ENCODE measurements at places on chromosomes 4 and X.

DNA sequence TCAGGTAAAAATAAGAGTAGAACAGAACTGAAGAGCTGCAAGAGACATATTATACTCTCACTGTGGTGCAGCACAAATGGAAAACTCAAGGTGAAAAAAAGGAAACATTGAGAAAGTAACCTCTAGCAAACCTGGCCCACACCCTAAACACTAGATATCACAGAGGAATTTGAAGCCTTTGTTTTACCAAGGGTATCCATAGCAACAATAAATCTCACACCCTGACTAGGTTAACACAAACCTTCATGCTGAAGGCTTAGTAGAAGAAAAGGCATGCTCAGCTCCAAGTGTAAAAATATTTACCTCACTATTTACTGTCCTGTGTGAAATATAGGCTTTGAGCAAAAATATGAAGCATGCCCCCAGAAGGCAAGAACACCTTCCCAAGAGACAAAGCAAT is 61.9 kb upstream of the TAB3 start:
- no peak for DNase-seq

DNA sequence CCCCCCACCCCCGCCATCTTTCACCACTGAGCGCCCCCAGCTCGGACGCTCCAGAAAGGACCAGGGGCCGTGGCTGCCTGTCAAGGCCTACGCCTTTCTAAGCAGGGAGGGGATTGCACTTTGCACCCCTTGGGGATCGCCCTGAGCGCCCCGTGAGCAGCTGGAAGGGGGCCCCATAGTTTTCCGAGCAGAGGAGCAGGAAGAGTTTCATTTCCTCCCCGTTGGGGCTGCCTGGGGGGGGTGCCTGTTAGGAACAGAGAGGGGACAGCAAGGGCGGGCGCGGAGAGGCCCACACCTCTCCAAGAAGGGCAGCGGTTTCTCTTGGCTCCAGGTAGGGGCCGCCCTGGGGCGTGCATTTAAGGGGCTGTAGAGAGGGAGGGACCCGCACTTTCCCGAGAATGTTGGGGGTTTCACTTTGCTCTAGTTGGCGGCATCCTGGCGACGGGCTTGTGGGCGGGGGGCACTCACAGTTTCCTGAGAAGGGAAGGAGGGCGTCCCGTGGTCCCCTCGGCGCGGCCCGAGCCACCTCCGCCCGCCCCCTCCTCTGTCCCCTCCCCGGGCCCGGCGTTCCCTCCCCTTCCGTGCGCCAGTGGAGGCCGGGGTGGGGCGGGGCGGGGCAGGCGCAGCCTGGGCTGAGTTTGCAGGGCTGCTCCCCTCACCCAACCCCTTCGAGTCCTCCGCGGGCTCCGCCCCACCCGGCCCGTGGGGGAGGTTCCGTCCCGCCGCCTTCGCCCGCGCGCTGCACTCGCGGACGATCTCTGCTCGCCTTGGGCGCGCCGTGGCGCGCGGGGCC is 82.3 kb upstream of the CD99 start:
- peak; percentile 71 for DNase-seq

- DNase-seq = no peak
Observed at GRCh38 chr4:41219421-41219950, 5.1 kb upstream of the APBB2 start.

- no peak for DNase-seq
Observed at GRCh38 chr4:181475781-181476507, 767.3 kb upstream of the TENM3 start.

- no peak for DNase-seq
Observed at GRCh38 chr4:105619188-105619931, 66.9 kb downstream of the ARHGEF38 start.

- DNase-seq = no peak
Observed at GRCh38 chrX:143304025-143304424, 213.2 kb downstream of the SPANXN3 start.

- DNase-seq = no peak
Observed at GRCh38 chr4:107665001-107665400, 55.0 kb downstream of the PAPSS1 start.

GRCh38 chrX:108022491-108023089 is 22.3 kb upstream of the VSIG1 start:
- no peak for DNase-seq

DNA sequence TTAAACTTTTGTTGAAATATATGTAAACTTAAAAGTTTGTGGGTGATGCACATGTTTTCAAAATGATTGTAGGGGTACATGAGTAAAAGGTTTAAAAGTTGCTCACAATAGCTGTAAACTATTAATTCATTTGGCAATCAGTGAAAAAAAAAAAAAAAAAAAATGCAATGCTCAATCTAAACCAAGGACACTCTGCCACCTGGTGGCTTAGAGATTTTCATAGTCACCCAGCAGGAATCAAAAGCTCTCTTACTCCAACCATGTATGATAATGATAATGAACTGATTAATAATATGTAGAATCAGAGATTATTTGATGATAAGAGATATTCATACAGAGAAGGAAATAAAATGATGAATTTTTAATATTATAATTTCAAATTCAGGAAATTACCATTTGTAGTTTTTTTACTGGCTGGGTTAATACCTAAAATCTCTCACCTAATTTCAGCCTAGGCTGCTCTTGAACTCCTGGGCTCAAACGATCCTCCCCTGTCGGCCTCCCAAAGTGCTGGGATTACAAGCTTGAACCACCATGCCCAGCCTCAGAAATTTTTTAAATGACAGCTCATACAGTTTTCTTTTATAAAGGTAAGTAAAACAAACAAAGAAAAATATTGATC is 46.9 kb upstream of the SLC25A4 start:
- peak; percentile 37 for DNase-seq

DNA sequence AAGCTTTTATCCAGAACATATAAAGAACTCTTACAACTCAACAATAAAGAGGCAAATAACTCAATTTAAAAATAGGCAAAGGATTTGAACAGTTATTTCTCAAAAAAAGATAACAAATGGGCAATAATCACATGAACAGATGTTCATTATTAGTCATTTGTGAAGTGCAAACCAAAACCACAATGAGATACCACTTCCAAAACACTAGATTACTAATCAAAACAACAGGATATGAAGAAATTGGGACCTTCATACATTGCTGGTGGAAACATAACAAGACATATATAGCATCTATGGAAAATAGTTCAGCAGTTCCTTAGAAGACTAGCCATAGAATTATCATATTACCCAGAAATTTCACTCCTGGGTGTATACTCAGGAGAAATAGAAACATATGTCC is 224.6 kb downstream of the FBXO8 start:
- DNase-seq = no peak

DNA sequence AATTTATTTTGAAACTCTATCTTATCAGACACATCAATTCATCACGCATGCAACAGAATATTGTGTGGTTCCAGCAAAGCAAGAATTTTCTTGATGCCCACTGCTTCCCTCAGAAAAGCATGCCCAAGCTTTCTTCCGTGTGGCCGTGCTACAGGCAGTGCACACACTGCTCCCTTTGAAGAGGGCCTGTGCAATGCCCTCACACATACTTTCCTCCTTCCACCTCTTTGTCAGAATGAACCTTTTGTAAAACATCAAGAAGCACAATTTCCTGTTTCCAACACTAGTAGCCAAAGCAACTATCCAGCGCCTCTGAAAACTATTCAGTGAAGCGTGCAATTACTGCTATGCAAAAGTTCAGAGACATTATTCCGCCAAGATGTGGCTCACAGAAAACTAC is 201.7 kb downstream of the NLGN4X start:
- no peak for DNase-seq

DNA sequence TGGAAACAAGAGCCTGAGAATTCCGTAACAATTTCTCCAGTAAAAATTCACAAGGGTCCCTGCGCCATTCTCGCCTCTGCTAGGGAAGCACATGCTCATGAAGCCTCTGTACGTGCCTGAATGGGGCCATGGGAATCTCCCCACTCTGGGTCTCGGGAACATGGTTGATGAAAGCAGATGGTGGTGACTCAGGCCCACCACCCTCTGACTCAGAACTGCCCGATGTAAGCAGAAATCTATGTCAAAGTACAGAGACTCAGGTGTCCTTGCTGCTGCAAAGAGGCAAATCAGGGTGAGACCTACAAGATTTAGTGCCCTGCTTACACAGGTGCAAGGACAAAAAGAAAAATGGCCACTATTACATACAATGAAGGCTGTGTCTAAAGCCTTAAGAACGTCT is 65.0 kb downstream of the SCD5 start:
- DNase-seq = peak; percentile 11

DNA sequence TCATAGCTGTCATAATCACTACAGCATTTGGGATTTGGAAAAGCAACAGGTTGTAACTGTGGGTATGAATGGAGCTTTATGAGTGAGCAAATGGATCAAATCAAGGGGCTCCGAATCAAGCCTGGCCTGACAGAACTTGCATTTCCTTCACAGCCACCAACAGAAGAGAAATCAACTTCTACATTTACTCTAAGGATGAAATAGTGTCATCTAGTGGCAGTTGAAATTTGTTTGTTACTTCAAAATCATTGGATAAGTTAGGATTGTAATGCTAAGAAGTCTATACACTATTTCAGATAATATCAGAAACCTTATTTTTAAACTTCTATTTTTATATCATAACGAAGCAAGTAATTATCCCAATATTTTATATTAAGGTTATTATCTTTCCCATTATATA is 10.7 kb upstream of the WDR17 start:
- DNase-seq = no peak

- no peak for DNase-seq
Observed at GRCh38 chr4:113565702-113566012, 195.9 kb downstream of the CAMK2D start.

- DNase-seq = peak; percentile 26
Observed at GRCh38 chrX:57156397-57157049, 19.3 kb upstream of the SPIN2A start.

DNA sequence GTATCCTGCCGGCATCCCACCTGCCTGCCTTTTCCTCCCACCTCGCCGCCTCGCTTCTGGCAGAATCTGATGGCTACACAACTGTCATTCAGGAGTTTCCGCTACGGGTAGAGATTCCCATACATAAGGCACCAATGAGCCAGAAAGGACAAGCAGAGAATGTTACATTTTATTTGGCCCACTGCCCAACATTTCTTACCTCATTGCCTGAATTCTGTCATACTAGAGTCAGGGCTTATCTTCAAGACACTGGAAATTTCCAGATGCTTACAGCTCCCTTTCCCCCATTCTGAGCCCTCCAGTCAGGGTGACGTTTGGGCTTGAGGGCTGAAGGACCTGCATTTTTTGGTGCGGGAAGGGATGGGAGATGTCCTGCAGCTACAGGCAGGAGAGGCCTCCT is 113.0 kb downstream of the NHS start:
- no peak for DNase-seq

GRCh38 chr4:185396724-185397385 is at the start of gene ANKRD37:
TSS of gene ANKRD37 (plus strand) at chr4:185396841. CDS start at chr4:185396924, 83 bp downstream.
- no peak for DNase-seq

- no peak for DNase-seq
Observed at GRCh38 chrX:15566244-15566643, 34.5 kb downstream of the ACE2 start.

GRCh38 chrX:136878423-136878822 is 2.1 kb downstream of the RBMX start:
- DNase-seq = no peak

DNA sequence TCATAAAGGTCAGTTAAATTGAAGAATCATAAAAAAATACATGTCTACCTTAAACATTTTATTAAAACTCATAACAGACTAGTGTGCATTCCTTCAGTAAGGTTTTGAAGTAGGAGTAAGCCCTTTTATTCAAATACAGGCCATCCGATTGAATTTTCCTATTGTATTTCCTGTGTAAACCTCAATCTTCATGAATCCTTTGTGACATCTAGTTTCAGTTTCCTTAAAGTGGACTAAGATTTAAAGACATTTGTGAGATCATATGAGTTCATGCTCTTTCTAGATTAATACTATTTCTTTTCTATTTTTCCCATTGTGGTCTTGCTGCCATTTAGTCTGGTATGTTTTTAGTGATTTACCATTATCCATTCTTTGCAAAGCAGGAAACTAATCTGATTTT is 644.7 kb upstream of the BOD1L1 start:
- no peak for DNase-seq

DNA sequence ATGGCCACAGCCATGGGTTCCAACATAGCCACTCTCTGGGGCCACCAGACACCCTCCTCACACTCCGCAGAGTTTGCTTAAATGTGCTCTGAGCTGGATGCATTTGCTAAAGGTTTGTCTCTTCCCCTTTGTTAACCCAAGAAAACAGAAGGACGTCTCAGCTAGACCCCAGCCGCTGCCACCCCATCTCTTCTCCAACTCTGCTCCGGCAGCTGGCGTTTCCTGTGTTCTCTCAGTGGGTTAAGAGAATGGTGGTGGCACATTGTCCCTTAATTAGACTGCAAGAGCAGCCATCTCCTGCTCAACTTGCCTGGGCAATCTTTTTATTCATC is 43.7 kb upstream of the FAM9C start:
- DNase-seq = no peak

DNA sequence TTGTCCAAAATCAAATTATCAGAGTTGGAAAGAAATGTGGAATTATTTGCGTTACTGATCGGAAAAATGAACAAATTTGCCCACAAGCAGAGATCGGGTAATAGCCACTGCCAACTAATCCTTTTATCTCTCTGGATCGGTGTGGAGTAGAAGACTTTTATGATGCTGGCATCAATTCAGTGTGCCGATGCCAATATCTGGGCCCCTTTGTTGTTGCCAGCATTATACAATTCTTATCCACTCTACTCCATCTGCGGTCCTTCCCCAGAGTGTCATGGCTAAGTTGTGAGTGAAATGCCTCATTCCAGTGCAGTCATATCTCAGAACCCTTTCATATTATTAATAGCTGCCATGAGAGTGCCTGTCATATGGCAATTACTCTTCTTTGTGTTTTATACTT is 660.2 kb downstream of the ADGRL3 start:
- DNase-seq = no peak

Data from urothelium cell line (cell line).